ENCODE measurements at places on chromosomes 12 and 14.
A peak's percentile ranks its signal among the peaks of the same experiment; 100 is the strongest.

GRCh38 chr12:52391618-52392002 lies 6.2 kb upstream of the KRT84 start:
- no peak for DNase-seq

- no peak for DNase-seq
Observed at GRCh38 chr14:61334197-61334701, 12.9 kb downstream of the PRKCH start.

DNA sequence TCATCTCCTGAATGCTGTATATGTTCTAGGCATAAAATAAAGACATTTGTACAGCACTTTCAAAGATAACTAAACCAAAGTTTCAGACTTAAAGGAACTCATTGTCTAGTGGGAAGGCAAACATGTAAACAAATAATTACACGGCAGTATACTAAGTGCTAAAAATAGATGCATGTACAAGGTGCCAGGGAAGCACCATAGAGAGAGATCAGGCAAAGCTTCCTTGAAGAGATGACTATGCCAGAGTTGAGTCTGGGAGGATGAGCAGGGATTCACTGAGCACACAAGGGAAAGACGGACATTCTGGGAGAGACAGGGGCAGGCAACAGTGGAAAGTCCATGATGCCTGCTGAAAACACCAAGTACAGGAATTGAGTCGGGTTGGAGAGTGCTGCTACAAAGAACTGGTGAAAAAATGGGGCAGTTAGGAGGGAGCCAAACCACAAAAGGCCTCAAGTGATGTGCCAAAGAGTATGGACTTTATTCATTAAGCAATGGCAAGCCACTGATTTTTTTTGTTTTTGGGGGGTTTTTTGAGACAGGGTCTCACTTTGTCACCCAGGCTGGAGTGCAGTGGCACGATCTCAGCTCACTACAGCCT lies 26.8 kb downstream of the ANKS1B start:
- no peak for DNase-seq

GRCh38 chr12:28998662-28999120 lies 150.4 kb upstream of the FAR2 start:
- peak; percentile 33 for DNase-seq

- DNase-seq: no peak
Observed at GRCh38 chr12:130044991-130045621, 117.2 kb upstream of the FZD10 start.

DNA sequence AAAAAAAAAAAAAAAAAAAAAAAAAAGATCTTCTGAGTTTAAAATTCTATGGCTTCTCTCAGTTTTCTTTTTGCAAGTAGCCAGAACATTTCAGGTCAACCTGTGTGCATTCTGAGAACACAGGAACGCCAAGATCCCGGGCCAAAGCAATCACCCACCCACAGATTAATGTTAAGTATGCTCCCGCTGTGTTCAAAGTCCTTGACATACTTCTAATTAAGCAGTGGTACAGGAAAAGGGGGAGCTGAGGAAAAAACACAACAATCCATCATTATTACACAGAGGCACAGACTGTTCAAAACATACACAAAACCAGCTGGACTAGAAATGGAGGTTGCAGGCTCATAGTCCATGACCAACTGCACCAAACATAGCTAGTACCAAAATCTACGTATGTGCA lies 2.8 kb downstream of the FBXO21 start:
- DNase-seq: no peak

GRCh38 chr14:31699809-31700208 lies 138.6 kb downstream of the NUBPL start:
- DNase-seq: no peak

GRCh38 chr12:5723711-5724252 lies 221.3 kb downstream of the ANO2 start:
- no peak for DNase-seq

Data from KBM-7 (cell line).